ENCODE measurements at places on chromosomes 3 and 15.

DNA sequence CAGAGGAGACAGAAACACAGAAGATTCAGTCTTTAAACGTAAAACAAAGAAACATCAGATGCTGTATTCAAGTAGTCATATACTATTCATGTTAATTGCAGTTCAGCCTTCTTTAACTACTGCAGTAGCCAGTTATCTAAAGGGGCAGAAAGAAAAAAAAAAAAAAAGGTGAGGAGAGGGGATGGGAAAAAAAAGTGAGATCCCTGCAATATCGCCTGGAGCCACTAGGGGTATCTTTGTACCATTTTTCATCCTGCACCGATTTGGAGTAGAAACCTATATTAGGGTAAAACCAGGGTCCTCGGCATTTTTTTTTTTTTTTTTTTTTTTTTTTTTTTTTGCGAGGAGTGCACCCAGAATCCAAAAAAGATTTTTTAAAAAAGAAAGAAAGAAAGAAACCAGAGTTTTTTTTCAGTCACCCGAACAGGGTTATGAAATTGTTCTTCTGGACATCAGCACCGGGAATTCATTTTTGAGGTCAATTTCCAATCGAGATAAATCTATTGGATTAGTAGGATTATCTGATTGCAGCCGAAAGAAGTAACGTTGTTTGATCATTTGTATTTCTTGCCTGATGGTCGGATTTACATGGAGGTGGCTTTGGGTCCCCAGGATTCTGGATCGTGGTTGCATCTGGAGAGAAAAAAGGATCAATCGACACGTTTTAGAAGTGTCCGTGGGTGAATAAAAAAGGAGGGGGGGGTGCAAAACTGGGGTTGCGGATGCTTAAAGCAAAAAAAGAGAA, 186.7 kb downstream of the NLGN1 start:
- no peak for DNase-seq

DNA sequence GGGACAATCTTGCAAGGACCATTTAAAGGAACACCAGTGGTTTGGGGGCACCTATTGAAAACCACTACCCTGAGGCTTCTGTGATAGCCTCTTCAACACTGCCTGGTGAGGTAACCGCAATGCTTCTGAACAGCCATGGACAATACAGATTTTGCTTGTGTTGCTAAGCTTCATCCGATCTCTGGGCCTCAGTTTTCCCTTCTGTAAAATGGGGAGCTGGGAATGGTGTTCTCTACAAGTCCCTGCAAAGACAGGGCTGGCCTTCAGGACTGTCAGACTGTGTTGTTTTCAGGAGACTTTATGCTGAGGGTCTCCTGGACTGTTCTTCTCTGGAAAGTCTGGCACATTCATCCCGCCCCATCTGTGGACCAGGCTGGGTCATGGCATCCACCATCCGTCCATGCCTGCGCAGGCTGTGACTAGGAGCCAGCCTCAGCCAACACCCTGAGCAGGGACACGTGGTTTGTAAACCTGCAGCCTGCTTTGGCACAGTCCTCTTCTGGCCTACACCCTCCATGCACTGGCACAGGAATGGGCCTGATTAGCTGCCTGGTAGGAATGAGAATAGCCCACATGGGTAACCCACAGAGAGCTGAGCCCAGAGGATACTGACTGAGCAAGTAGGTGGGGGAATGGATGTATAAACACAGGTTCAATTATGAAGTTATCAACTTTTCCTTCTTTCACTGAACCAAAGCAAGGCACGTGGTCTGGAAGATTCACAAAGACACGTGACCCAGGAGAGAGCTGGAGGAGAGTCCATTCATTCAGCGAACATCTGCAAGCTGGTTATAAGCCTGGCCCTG, 55.3 kb downstream of the ROPN1B start:
- no peak for DNase-seq

DNA sequence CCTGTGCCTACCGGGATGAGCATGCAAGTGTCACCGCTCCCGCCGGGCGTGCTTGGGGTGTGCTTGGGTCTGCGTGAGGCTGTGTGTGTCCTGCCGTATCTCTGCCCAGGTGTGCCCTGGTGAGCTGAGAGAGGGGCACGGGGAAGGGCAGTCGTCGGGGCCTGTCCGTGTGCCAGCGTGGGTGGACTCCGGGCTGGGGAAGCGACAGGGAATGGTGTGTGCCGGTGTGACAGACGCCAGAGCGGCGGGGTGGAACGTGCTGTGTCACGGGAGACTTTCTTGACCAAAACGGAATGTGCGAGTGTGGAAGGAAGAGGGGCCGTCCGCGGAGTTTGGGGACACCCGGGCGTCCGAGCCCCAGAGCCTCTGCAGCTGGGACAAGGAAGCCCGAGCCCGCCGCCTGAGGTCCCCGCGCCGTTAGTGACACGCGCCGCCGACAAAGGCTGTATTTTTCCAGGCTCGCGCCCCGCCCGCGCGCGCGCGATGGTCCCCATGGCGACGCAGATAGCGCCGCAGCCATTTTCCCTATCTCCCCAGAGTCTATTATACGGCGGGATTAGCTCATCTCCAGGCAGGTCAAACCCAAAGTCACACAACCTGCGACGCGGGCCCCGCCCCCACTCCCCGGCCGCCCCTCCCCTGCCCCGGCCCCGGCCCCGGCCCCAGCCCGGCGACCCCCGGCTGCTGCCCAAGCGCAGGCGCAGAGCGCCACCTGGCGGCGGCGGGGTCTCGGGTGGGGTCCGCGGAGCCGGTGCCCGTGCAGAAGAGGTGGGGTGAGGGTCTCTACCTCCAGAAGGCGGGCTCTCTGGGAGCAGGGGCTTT, 4.5 kb upstream of the GATA2 start:
- DNase-seq, result peak; percentile 67

GRCh38 chr3:175564363-175564762, 705.2 kb downstream of the NAALADL2 start:
- no peak for DNase-seq

DNA sequence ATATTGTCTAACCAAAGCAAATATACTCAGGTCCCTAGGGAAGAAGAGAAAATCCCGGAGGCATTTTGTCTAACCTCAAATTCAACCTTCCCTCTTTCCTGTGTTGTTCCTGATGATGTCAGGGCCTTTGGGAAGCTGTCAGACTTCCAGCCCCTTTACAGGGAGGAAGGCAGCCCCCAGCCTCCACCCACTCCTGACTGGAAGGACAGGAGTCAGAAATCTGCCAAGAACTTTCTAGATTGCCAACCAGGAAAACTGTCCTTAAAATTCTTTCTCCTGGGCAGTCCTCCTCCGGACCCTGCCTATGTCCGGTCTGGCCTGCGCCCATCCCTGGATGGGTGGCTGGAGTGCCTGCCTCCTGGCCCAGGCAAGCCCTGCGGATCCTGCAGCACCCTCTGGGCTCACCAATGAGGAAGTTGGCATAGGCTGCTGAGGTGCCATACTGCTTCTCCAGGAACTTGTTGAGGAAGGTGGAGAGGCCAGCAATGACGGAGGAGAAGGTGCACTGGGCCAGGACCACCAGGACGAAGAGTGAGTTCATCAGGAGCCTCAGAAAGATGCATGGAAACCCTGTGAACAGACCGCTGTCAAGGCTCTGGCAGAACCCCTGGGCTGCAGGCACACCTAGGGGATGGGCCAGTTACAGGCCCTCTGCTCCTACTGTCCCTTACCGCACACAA, 52.6 kb upstream of the RAB6B start:
- no peak for DNase-seq

DNA sequence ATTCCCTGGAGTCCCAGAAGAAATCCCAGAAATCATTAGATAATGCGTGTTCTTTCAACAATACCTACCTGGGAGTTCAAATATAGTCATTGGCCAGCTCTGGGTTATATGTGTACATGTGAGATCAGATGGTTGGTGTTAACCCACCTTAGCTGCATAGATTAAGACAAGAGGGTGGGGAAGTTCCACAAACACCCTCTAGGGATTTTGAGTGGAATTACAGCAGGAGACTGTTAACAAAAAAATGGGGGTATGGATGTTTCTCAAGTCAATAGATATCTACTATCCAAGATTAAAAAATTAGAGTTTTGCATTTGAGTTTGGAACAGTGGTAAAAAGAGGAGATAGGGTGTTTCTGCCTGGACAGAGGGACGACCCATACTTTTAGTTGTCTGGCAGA, 282.5 kb upstream of the CNTN3 start:
- DNase-seq, result no peak

DNA sequence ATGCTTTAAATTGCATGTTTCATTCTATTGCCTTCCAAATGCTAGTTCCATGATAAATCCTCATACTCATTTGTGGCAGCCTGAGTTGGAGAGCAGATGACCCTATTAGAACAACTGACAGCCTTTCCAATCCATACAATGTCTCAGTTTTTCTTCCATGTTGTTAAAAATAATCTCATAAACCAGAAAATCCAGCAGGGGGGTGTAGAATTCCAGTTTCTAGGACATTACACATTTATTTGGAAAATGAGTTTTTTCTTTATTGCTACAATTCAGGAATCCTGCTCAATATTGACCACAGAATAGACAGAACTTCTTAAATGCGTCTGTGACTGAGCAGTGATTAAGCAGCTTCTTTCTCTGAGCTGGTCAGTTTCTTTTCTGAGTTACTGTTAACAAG, 174.2 kb upstream of the ATP10A start:
- DNase-seq, result no peak

GRCh38 chr15:55239440-55240124, 42.8 kb upstream of the RSL24D1 start:
- DNase-seq, result no peak

DNA sequence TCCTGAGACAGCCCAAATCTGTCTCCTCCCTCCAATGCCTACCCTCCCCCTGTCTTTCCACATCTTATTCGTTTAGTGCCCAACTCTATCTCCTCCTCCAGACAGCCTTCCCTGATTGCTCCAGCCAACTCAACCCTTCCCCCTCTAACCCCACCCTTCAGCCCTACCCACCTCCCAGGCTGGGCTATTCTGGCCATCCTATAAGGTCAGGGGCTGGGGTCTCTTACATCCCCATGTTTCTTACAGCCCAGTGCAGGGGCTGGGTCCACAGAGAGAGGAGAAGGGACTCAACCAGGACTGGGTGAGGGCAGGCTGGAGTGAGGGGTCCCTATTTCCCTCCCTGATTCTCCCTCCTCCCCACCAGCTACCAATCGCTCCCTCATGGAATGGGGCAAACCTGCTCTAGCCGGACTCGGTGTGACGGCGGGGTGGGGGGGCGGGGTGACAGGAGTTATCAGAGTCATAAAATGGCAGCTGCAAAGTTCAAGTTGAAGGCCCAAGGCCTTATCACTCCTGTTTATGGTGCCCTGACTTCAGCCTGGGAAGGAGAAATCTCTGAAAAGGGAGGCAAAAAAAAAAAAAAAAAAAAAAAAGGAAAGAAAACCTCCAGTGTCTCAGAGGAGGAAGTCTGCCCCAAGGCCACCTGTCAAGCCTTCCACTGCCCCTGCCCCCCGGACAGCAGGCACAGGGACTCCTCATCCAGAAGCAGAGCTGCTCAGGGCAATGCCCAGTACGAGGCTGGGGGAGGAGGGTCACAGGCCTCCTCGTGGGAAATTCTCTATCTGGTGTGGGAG, 2.1 kb downstream of the VIPR1 start:
- DNase-seq, result no peak

- DNase-seq, result no peak
These were observed 7.6 kb upstream of the MYO5C start for GRCh38 chr15:52303093-52303772.

Measured in CD8-positive, alpha-beta memory T cell (primary cell).